Naive thymus-derived CD8-positive, alpha-beta T cell (primary cell): ENCODE measurements at places on chromosomes 3 and 15.

DNA sequence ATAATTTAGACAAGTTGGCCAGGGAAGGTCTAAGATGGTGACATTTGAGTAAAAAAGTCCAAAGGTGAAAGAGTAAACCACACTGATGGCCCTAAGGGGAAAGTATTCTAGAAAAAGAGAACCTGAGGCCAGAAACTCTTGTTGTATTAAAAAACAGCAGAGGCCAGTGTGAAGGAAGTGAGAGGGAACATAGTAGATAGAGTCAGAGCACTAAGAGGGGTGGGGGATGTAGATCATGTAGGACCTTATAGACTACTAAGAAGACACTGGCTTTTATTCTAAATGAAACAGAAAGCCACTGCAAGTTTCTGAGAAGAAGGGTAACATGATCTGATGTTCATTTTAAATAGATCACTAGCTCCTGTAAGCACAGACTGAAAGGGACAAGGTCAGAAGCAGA is 14.5 kb downstream of the POLQ start:
- no peak for DNase-seq

DNA sequence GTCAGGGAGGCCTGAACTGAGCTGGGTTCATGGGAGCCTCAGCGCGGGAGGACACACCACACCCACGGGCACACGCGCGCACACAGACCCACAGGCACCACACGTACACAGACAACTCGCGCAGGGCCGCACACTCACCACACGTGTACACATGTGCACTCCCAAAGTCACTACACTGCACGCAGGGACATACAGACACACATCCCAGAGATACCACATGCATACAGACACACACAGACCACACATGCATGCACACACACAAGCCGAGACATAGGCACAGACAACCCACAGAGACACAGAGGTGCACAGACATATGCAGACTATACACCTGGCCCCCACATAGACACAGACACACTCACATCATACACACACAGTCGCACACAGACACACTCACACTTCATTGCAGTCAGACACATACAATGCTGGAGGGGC is 1.1 kb upstream of the MGLL start:
- no peak for DNase-seq

GRCh38 chr3:121269389-121269788 is 276.4 kb downstream of the POLQ start:
- DNase-seq = no peak

GRCh38 chr3:80521081-80521480 is 753.3 kb upstream of the ROBO1 start:
- no peak for DNase-seq
